CD4-positive, alpha-beta T cell treated with Interleukin-1 beta for 1 hour (primary cell): ENCODE measurements at places on chromosomes 5 and 9.

DNA sequence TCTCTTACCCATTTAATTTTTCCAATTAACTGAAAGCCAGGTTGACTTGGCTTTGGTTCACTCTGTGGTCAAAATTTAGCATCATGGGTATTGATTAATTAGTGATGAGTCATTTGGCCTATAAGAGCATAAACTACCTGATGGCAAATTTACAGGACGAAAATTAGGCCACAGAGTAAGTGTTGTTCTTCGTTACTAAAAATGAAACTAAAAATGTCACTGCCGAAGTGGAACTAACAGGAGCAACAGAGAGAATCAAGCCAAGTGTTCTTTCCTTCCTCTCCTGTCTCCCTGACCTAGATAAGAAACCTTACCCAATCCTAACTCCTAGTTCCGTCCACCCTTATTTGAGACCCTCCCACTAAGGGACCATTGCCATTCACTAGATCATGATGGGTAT, 176.9 kb downstream of the RAB3C start:
- peak; percentile 27 for DNase-seq

DNA sequence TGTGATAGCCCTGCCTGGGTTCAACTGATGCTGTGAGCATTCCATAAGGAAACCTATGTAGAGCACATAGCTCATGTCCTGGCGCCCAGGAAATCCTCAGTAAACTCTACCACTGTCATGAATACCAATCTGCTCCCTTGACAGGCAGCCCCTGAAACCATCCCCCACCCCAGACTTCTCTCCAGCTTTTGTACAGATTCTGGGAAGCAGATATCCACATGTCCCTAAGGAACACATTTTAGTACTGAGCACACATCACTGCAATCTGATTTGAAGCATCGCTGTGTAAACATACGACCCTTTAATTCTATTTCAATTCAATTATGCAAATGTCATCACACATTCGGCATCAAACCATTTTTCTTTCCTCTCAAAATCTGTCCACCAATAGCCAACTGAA, 89.5 kb upstream of the FSTL4 start:
- DNase-seq, result no peak

- DNase-seq, result no peak
These were observed 1669.3 kb upstream of the CDH9 start for GRCh38 chr5:28707706-28708105.

- DNase-seq, result no peak
These were observed 116.9 kb downstream of the IRX2 start for GRCh38 chr5:2634399-2635176.

GRCh38 chr5:116084287-116084691, 536 bp upstream of the COMMD10 start:
- DNase-seq, result peak; percentile 20

- no peak for DNase-seq
These were observed 10.6 kb downstream of the FGFR4 start for GRCh38 chr5:177097016-177097985.
